HT-29 (cell line): ENCODE measurements at places on chromosomes 7 and 10. TPM values are rescaled to one million over a fixed set of nuclear protein-coding genes. Genes with fewer than 3 reads are reported as not detected.

DNA sequence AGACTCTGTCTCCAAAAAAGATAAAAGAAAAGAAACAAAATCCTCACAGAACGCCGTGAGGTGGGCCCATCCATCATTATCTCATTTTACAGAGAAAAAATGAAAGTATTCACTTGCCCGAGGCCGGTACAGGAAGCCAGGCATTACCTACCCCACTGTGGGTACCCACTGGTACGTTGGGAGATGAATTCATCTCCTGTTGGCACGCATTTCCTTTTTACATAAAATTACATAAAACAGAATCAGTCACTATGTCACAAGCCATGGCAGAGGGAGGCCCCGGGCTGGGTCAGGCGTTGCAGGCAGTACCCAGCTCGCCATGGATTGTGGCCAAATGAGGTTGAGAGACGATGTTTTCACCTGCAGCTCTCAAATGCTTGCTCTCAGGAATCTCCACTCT is 38.6 kb upstream of the TNRC18 start:
- DNase-seq: no peak

DNA sequence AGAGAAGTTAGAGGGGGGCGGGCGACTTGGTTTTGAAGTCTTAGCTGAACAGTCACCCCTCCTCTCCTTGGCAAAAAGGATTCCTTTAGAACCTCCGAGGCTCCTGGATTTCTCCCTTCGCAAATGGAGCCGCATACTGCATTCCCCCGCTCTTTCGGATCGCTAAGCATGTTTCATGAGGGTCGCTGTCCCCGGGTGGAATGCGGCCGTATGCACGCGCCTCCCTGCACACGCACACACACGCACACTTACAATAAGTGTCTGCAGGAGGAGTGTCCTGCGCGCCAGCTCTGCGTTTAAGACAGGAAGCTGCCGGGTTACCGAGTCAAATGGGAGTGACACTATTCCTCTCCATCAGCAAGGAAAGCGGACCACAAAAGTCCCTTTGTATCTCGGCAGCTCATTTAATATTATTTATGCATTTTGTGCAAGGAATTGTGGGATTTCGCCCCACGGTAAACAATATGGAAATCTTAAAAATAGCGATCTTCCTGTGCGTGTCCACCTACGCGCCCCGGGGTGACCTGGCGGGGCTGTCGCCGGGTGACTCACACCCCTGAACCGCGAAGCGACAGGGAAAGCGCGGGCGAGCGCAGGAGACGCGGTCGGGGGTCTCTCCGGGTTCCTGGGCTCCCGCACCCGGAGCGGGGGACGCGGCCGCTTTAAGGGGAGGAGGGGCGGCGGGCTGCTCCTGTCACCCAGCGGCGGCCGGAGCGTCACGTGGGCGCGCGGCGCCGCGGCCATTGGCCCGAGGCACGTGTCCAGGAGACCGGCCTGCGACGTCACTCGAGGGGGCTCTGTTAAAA is 988 bp upstream of the EN2 start:
- no peak for DNase-seq

The CCL24 gene
- not detected in 2 replicates for total RNA-seq

DNA sequence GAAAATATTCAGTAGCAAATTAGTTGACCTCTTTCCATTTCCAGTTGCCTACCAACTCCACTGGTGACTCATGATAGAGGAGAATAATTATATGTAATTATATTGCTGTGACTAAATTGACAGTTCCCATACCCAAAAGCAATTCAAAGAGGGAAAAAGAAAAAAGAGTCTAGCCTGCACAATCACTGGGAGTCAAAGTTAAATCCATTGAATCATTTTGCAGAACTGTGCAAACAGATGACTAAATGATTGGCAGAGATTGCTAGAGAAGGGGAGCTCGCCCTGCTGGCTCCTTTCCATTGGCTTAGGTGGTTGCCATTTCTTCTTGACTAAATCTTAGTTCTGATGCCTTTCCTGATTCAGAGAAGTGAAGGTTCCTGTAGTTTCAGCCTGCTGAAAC is 1228.6 kb upstream of the SORCS1 start:
- no peak for DNase-seq

DNA sequence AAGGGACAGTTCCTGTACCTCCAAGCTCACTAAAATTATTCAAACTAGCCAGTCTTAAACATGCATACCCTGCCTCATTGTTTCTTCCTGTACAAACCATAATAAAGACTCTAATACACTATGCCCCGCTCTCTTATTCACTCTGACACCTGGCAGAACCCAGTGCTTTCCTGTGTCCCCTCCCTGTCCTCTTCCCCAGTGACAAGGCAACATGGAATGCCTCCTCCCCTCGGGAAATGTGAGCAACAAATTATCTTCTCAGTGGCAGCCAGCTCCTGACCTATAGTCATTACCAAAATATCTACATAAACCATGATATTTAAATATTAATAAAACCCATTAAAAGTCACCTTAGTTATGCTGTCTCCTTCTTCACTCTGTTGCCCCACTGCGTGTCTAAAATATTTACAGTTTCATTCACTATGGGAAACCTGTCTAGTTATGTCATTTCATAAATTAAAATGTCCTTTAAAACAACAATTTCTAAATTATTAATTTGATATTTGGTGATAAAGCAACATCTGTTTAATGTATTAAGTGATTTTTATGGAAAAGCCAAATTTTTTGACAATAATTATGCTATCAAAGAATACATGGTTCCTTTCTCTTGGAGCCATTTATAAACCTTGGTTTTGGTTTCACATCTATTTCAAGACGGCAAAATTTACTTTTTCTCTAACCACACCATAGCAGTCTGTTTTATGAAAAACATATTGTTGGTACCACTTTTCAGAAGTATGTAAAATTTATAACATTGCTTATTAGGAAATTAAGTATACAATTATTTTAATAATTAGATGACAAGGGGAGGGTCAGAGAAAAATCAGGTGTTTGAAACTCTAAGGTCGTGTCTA is 1355.2 kb downstream of the XPNPEP1 start:
- DNase-seq: no peak

The LRRC61 gene
- 74.3 and 76.1 TPM in 2 replicates for total RNA-seq
